Sigmoid colon (tissue), 7 donors: ENCODE measurements at places on chromosomes 12 and 14. TPM values are rescaled to one million over a fixed set of nuclear protein-coding genes. Genes with fewer than 3 reads are reported as not detected.

Gene CTSG
- total RNA-seq, result 8.6 TPM

Gene TSPAN19
- 0.81 TPM for total RNA-seq

Gene SMIM41
- total RNA-seq, result 0.41 TPM

GRCh38 chr12:15996254-15996653 is 85.1 kb downstream of the DERA start:
- DNase-seq, result no peak

- no peak for DNase-seq
These were observed 74.7 kb downstream of the E2F7 start for GRCh38 chr12:76990716-76991115.

- DNase-seq, result no peak
These were observed 80.8 kb downstream of the SLC25A21 start for GRCh38 chr14:37091651-37092050.

GRCh38 chr14:100408350-100409002 is 85.3 kb downstream of the SLC25A47 start:
- DNase-seq, result no peak

DNA sequence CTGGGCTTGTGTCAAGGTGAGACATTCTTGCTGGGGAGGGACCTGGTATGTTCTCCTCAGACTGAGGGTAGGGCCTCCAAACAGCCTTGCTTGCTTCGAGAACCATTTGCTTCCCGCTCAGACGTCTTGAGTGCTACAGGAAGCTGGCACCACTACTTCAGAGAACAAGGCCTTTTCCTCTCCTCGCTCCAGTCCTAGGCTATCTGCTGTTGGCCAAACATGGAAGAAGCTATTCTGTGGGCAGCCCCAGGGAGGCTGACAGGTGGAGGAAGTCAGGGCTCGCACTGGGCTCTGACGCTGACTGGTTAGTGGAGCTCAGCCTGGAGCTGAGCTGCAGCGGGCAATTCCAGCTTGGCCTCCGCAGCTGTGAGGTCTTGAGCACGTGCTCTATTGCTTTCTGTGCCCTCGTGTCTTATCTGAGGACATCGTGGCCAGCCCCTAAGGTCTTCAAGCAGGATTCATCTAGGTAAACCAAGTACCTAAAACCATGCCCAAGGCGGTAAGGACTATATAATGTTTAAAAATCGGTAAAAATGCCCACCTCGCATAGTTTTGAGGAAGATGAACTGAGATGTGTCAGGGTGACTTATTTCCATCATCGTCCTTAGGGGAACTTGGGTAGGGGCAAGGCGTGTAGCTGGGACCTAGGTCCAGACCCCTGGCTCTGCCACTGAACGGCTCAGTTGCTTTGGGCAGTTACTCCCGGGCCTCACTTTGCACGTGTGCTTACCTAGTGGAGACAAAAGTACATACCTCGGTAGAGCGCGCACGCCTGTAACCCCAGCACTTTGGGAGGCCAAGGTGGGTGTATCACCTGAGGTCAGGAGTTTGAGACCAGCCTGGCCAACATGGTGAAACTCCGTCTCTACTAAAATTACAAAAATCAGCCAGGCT is 4.3 kb downstream of the GAPDH start:
- DNase-seq, result peak; percentile 56
